ENCODE measurements at places on chromosomes 2 and 18.

GRCh38 chr2:192016265-192016664 is 169.4 kb upstream of the CAVIN2 start:
- no peak for DNase-seq

GRCh38 chr2:208609166-208609804 is 202.7 kb downstream of the PTH2R start:
- no peak for DNase-seq

- DNase-seq, result no peak
Observed at GRCh38 chr2:233458826-233459225, 104.5 kb downstream of the DGKD start.

DNA sequence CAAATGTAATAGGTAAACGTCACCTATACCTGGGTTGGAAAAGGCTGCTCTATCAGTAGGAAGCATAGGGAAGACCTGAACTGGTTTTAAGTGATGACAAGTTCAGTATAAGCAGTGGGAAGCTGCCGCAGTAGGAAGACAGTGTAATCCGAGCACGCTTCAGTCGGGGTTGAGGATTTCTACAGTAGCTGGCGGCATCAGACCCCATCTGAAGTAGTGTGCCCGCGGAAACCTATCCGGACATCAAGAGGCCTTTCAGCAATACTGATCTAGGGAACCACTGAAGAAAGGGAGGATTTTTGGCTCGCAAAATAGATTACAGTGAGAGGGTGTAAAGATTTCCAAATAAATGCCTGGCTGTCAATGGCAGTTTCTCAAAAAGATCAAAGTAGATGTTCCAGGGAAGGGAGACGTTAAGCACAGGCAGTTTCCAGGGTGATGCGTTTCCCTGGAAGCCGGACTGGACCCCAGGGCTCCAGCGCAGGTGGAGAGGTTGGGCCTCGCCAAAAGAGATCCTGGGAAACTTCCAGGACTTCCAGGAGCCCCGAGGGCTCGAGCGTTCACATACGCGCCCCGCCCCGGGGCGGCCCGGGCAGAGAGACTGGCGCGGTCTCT is 5.3 kb downstream of the LOXL3 start:
- DNase-seq, result no peak

DNA sequence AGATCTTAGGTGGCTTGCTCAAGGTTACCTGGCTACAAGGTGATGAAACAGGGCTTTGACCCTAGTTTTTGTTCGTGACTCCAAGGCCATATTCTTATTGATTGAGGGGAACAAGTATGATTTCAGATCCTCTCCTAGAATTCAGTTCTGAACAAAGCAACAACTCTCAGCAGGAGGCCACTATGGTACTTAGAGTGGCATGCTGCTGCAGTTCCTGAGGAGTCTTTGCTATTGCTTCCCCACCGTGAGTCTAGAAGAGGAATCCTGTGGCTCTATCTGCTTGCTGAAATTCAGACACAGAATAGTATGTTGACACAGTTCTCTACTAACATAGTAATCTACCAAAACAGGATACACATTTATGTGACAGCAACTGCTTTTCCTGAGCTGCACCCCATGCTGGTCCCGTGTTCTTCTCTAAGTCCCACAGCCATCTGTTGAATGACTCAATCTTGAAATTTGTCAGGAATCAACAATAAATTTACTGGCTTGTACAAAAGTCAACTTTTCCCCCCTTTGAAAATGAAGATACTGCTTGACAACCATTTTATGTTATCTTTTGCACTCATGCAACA is 4.1 kb downstream of the TGFBRAP1 start:
- DNase-seq, result no peak

DNA sequence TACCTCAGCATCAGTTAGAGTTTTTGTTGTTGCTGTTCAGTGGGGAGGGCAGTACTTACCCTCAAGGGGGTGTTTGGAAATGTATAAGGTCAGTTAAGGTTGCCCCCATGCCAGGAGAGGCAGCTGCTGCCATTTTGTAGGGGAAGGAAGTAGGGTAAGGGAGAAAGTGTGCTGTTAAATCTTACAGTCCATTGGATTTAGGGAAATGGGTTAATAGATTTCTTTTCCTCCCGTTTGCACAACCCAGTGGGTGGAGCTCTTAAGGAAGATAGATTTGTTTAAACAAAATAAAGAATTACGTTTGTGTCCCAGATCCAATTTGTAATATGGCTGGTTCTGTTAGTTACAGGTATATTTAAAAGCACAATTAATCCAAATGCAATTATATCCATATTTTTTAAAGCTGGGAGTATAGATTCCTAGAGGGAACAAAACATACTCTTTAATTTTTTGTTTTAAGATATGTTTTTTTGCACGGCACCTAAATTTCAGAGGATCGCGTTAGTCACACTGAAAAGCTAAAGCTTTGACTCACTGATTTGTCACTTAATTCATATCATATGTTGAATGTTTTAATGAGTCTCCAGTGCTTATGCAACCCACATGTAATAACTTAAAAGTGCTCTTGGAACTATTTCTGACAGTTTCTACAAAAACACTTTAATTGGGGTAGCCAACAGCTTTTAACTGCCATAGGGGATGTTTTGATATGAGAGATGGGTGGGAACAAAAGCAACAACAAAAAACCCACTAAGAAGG is 9.0 kb upstream of the CWC22 start:
- no peak for DNase-seq

GRCh38 chr2:174970092-174970491 is 35.1 kb downstream of the CHN1 start:
- no peak for DNase-seq

DNA sequence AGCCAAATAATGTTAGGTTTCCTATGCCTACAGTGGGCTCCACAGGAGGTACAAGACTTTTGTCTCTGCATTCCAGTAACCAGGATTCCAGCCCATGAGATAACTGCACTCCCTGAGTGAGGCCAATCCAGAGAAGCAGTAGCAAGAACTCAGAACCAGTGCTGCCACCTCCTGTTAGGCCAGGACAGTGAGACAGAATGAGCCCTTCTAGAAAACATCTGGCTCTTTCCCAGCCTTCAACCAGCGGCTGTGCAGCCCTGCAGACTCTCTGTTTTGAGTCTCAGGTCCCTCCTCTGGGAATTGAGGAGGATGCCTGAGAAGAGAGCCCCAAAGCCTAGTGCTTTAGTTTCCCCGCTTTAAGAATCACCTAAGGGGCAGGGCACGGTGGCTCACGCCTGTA is 44.2 kb downstream of the ARID5A start:
- no peak for DNase-seq

GRCh38 chr2:230790981-230791380 is 73.8 kb upstream of the ITM2C start:
- DNase-seq, result no peak

- no peak for DNase-seq
Observed at GRCh38 chr2:48938231-48938630, 182.7 kb upstream of the LHCGR start.
